Large intestine (tissue), 12 donors: ENCODE measurements at places on chromosomes 12 and 14. TPM values are rescaled to one million over a fixed set of nuclear protein-coding genes. Genes with fewer than 3 reads are reported as not detected.

Gene CACNA2D4
- polyA plus RNA-seq, result 5.9 TPM

Gene PSMB11
- polyA plus RNA-seq, result not detected

Gene TAS2R8
- not detected for polyA plus RNA-seq

Gene SLC24A4
- polyA plus RNA-seq, result 0.54 TPM

Gene DAO
- polyA plus RNA-seq, result not detected

Gene KRT72
- 2.0 TPM for polyA plus RNA-seq

Gene GARIN6
- polyA plus RNA-seq, result not detected

Gene CCDC175
- 1.5 TPM for polyA plus RNA-seq

Gene POTEG
- polyA plus RNA-seq, result not detected

Gene TAS2R30
- polyA plus RNA-seq, result 0.07 TPM

Gene GALNT8
- polyA plus RNA-seq, result 19.5 TPM

Gene TMEM229B
- polyA plus RNA-seq, result 11.9 TPM

Gene TMEM132D
- polyA plus RNA-seq, result 0.55 TPM

Gene LTB4R2
- polyA plus RNA-seq, result 6.0 TPM

Gene LRP1-AS
- polyA plus RNA-seq, result 1.7 TPM

Gene GPRC5D
- 2.4 TPM for polyA plus RNA-seq

Gene ADAMTS20
- 0.49 TPM for polyA plus RNA-seq

Gene VWF
- 13.8 TPM for polyA plus RNA-seq

Gene LRP1
- 100 TPM for polyA plus RNA-seq

Gene ITPK1
- 139 TPM for polyA plus RNA-seq

Gene AICDA
- polyA plus RNA-seq, result 1.0 TPM

Gene HOXC12
- polyA plus RNA-seq, result not detected

Gene ACIN1
- 225 TPM for polyA plus RNA-seq

Gene ESR2
- 0.66 TPM for polyA plus RNA-seq

Gene PLEKHG7
- polyA plus RNA-seq, result 0.54 TPM

Gene CD4
- polyA plus RNA-seq, result 17.4 TPM

Gene TEDC1
- polyA plus RNA-seq, result 8.7 TPM

Gene ANAPC5
- 138 TPM for polyA plus RNA-seq

Gene ZBTB25
- polyA plus RNA-seq, result 11.0 TPM

Gene COX6A1
- polyA plus RNA-seq, result 402 TPM

Gene ENDOU
- 1.8 TPM for polyA plus RNA-seq

Gene AQP5
- polyA plus RNA-seq, result 0.64 TPM

Gene AGAP2
- polyA plus RNA-seq, result 2.9 TPM

Gene TSPAN19
- 0.09 TPM for polyA plus RNA-seq

Gene PRH2
- 0.55 TPM for polyA plus RNA-seq

Gene OR4E2
- polyA plus RNA-seq, result not detected

Gene KCNJ8
- 7.6 TPM for polyA plus RNA-seq

Gene GPR65
- polyA plus RNA-seq, result 1.2 TPM

Gene RPS29
- 4,019 TPM for polyA plus RNA-seq

Gene TGM1
- polyA plus RNA-seq, result 8.6 TPM

Gene ASCL1
- polyA plus RNA-seq, result 6.4 TPM

Gene EP400
- polyA plus RNA-seq, result 31.9 TPM
